H7 (cell line): ENCODE measurements at places on chromosomes 11 and 22.
A peak's percentile ranks its signal among the peaks of the same experiment; 100 is the strongest.

- no peak for DNase-seq
Observed at GRCh38 chr11:57124917-57125316, 56.8 kb upstream of the LRRC55 start.

- DNase-seq = no peak
Observed at GRCh38 chr11:95289378-95290101, 58.5 kb upstream of the SESN3 start.

DNA sequence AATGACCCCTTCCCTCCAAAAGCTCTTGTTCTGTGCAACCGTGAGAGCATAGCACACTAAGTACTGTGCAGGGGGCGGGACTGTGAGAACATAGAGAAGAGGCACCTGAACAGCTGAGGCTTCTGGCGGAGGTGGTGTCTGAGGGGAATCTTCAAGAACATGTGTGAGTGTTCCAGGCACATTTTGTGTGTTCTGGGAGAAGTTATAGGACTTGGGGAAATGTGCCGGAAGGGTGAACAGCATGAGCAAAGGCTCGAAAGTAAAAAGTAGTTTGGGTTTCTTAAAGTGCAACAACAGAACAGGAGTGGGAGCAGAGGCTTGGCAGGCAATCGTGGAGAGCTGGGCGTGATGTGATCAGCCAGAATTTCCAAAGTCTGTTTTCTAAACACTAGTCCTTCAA, 12.4 kb upstream of the SYN3 start:
- DNase-seq = no peak

DNA sequence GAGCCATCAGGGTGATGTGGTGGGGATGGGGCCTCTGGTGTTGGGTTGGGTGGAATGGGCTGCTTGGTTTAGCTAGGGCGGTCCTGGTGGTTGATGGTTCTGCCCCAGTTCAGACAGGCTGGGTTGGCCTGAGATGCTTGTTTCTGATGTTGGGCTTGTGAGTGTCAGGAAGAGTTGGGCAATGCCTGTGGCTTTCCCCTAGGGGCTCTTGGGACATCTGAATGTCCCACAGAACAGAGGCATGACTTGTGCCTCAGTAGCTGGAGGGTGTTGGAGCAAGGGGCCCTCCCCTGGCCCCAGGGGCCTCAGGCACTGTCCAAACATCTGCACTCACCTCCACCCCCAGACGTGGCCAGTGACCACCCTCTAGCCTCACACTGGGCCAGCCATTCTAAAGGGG, 14.0 kb upstream of the CTSD start:
- DNase-seq = peak; percentile 18
